ENCODE measurements at places on chromosomes 1 and 21.
A peak's percentile ranks its signal among the peaks of the same experiment; 100 is the strongest.

- no peak for DNase-seq
Measured at GRCh38 chr1:156103521-156103947, 11.0 kb upstream of the LMNA start.

DNA sequence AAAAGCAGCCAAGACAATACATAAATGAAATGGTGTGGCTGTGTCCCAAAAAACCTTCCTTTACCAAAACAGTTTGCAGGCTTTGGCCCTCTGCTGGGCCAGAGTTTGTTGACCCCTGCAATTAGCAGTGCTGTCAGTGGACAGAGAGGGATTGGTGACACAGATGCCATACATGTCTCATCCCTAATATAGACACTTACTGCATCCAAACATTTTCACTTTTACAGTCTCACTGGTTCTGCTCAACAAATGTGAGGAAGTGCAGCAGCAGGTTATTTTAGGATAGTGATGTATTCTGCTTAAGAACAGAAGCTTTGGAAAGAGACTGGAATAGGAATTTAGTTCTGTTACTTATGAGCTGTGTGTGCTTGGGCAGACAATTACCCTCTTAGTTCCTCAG is 462.8 kb upstream of the LRRC7 start:
- no peak for DNase-seq

GRCh38 chr1:175463853-175464252 is 271.3 kb upstream of the KIAA0040 start:
- DNase-seq = no peak

DNA sequence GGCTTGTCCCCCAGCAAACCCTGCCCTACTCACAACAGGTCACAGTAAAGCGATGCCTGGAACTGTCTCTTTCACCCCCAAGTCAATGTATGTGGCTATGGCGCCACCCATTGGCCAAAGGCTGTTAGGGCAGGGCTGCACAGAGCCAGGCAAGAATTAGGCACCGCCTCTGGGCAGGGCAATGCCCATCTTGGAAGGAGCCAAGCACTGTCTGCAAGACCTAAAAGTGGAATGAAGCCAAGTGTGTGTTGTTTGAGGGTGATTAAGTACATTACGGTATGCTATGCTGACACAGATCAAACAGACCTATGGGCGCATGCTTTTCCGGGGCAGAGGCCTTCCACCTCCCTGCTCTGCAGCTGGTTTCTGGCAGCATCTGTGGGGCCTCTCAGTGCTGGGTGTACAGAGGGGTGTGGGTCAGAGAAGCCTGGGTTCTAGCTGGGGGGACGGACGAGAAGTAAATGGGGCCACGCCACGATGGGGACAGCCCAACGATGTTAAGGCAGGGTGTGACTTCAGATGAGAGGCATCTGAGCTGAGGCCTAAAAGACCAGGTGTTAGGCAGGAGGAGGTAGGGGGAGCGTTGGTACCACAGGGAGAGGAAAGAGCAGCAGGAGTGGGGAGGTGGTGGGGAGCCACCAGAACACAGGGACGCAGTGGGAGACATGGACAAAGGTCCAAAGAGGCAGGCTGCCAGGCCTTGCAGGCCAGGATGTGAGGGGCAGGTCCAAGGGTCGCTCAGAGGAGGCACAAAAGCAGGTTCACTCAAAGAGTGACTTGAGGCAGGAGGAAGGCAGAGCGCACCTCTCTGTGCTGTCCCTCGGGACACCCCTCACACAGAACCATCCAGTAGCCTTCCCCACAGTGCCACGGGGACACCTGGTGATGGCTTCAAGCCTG is 49.8 kb downstream of the ACOT7 start:
- DNase-seq = peak; percentile 46

DNA sequence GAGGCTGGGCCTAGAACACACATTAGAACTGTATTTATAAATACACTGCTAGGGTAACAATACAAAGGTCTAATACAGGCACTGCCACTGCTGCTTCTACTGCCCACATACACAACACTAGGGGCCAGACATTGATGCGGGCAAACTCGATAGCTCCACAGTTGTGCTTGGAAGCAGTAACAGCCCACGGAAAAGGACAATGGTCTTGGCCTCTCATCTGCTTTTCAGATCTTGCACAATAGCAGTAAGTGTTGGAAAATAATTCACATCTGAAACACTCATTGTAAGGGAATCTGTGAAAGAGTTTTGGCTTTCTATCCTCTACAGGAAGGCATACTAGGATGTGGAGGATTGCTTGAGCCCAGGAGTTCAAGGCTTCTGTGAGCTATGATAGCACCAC is 6.9 kb upstream of the SPOCD1 start:
- DNase-seq = no peak

- DNase-seq = peak; percentile 85
Measured at GRCh38 chr1:110555807-110556470, 37.0 kb upstream of the KCNA10 start.

DNA sequence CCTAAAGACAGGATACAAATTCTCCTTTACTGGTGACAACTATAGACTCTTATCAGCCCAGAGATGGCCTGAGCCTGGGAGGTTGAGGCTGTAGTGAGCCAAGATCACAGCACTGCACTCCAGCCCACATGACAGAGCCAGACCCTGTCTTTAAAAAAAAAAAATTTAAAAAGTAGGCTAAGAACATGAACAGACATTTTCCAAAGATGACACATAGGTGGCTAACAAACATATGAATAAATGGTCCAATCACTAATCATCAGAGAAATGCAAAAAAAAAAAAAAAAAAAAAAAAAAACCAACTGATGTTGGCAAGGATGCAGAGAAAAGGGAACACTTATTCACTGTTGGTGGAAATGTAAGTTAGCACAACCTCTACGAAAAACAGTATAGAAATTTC is 65.0 kb downstream of the TOR3A start:
- DNase-seq = no peak

- no peak for DNase-seq
Measured at GRCh38 chr1:76830373-76830772, 36.9 kb upstream of the ST6GALNAC5 start.

DNA sequence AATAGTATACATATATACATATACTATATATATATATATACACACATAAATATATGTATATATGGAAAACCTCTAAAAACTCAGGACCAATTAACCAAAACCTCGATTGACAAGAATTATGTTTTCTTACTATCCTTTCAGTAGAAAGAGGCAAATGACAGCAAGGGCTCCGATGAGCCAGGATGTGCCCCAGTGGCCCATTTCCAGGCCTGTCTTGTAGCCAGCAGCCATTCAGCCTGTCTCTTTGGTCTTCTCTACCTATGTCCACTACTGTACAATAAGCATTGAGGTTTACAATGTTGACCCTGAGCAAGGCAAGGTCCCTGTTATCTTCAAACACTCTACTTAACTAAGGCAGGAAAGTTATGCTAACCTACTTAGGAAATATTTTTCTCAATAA is 9.8 kb downstream of the KCNA2 start:
- DNase-seq = no peak

DNA sequence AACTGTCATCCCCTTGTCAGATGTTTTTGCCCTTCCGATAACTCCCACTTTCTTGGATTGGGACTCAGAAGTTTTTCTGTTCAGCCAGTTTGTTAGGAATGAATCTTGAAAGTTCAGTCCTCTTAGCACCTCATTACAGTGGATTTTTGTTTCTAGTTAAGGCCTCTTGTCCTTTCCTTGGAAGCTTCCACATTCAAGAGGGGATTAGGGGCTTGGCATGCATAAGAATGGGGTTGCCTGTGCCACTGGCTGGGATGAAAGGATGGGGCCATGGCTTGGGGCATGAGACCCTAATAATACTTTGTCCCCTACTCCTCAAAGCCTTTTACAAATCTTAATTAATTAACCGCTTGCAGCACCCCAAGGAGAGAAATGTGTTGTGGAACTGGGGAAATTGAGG is 2.4 kb upstream of the DHDDS start:
- no peak for DNase-seq

- no peak for DNase-seq
Measured at GRCh38 chr1:12275370-12275769, 45.5 kb downstream of the VPS13D start.

GRCh38 chr1:80251591-80251990 is 1245.1 kb upstream of the ADGRL4 start:
- DNase-seq = no peak

GRCh38 chr1:170660281-170660713 is 3.6 kb upstream of the PRRX1 start:
- DNase-seq = no peak

DNA sequence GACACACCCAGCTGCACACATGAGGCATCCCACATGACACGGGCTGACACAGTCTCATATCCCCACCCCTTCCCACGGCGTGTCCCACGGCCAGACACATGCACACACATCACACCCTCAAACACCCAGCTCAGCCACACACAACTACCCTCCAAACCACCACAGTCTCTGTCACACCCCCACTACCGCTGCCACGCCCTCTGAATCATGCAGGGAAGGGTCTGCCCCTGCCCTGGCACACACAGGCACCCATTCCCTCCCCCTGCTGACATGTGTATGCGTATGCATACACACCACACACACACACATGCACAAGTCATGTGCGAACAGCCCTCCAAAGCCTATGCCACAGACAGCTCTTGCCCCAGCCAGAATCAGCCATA is 22.6 kb downstream of the PODN start:
- no peak for DNase-seq

DNA sequence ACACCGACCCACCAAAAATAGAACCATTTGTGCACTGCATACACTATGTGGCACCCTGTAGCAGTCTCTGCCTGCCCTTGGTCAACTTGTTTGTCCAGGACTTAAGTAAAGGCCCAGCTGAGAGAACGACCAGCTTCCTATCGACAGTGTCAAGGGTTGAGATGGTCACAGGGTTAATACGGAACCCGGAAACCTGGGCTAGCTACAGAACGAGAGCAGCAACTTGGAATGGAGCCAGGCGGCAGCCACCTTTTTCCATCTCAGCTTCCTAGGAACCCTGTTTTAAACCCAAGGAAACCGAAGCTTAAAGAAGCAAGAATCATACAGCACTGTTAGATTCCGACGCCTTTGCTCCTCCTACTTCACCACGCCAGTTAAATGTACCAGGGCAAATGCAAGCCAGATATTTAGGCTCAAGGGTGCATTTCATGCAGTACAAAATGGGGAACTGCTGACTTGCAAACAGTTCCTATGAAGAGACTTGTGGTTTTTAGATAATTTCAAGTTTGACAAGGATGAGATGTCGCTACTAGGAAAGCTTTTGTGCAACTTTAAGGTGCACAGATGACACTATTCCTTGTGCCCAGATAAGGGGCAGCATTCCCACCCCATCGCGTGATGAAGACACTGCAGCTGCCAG is 35.5 kb downstream of the SLC66A1 start:
- DNase-seq = no peak

GRCh38 chr1:43061757-43062156 is 103.1 kb upstream of the SLC2A1 start:
- no peak for DNase-seq

- no peak for DNase-seq
Measured at GRCh38 chr1:193310564-193310963, 124.2 kb upstream of the B3GALT2 start.

DNA sequence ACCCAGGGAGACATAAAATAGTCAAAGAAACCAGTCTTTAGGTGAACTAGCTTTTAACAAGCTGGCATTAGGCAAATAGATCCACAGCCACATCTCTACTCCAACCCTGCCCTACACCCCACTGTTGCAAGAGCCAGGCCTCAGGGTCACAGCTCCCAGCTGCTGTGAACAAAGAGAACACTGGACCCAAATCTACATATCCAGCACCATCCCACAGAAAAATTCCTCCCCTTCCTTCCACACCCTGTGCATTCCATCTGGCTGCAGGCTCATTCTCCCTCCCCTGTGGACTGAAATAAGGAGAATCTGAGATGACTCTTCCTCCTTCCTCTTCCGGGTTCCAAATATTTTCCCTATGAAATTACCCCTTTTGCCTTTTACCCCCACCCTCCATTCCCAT is 23.2 kb downstream of the DLGAP3 start:
- no peak for DNase-seq

- no peak for DNase-seq
Measured at GRCh38 chr1:230747890-230748800, 957 bp downstream of the CAPN9 start.

DNA sequence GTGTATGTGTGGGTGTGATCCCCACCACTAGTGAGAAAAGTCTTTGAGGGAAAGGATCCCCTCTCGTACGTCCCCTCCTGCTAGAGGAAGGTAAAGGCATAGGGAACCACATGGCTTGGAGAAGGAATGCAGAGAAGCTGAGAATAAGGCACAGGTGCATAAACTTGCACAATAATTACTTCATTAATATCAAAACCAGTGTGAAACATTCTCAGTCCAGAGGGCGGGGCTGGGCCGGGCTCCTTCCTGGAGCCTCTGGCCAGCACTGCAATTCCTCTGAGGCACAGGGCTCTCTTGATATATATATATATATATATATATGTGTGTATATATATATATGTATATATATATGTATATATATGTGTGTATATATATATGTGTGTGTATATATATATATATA is 162.6 kb downstream of the TSEN15 start:
- no peak for DNase-seq

GRCh38 chr1:224811564-224811963 is 117.9 kb upstream of the DNAH14 start:
- DNase-seq = no peak

DNA sequence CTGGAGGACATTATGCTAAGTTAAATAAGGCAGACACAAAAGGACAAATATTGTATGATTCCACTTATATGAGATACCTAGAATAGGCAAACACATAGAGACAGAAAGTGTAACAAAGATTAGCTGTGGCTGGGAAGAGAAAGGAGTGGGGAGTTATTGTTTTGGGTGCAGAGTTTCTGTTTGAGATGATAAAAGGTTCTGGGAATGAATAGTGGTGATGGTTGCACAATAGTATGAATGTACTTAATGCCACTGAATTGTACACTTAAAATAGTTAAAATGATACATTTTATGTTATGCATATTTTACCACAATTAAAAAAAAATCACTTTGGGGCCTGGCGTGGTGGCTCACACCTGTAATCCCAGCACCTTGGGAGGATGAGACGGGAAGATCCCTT is 21.2 kb upstream of the ERO1B start:
- DNase-seq = no peak

- no peak for DNase-seq
Measured at GRCh38 chr1:2495026-2495425, 18.9 kb downstream of the PLCH2 start.

DNA sequence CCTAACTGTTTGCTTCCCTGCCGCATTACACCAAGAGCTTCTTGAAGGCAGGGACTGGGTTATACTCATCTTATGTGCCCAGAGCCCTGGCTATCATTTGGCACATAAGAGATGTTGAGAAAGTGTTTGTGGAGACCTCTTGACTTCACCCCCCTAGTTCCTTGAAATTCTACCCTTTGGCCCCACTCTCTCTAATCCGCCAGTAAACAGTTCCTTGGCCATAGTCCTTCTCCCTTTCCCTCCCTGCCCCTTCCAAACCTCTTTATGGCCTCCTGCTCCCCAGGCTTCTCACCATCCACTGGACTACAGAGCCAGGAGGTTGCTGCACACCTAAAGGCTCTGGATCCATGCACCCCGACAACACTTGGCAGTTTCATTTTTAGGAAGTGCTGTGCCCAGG is 1.5 kb upstream of the CDK18 start:
- no peak for DNase-seq

All from anterior cingulate cortex (tissue), 58 donors.